ENCODE measurements at places on chromosomes 11 and 22.
A peak's percentile ranks its signal among the peaks of the same experiment; 100 is the strongest.

DNA sequence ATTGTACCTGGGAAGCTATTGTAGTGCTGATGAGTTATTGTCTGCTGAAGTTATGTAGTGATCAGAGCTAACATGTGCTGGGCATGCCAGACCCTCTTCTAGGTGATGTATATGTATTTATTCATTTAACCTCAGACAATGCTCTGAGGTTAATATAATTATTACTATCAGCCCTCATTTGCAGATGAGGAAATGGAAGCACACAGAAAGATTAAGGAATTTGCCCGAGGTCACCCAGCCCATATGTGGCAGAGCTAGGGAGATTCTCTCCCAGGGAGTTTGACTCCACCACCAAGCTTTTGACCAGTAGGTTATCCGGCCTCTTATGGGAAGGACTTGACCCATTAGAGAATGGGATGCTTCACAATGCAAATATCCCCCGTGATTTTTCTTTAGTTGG, 114.2 kb upstream of the NAV2 start:
- DNase-seq: no peak

DNA sequence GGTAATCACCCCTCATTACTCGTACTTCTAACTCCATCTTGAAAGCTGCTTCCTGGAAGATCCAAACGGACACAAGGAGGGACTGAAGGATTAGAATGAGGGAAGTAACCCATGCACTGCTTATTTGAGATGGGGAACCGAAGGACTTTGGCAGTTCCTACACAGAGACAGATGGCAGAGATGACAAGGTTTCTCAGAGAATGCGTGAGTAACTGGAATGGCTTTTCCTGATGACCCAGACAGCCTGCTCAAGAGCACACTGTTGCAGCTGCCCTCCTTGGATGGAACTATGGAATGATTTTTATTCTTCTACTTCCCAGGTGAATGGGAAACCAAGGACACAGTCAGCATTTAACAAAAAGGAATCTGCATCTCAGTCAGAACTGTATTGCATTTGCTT, 7.3 kb downstream of the KCNJ11 start:
- no peak for DNase-seq

DNA sequence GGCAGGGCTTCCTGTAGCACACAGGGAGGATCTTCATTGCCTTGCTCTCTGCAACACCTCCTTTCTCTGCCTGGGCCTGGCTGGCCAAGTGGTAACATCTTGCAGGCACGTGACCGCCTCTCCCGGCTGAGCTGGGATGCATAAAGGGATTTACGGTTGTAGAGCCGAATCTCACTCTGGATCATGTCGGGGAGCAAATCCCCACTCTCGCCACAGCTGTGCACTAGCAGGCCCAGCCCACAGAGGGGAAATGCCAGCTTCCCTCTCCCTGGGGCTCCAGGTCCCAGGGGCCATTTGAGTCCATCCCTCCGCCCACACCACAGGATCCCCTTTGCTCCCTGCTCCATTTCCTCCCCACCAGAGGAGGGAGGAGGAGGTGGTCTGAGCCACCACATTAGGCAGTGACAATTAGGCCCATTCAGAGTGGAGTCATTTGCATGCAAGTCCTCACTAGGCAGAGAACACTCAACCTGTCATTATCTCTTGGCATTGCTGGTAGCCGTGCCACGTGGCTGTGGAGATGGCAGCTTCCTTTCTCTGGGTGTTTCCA, 196.7 kb downstream of the DSCAML1 start:
- peak; percentile 39 for DNase-seq

GRCh38 chr11:60927600-60927999, 3.3 kb downstream of the TMEM132A start:
- DNase-seq: no peak

GRCh38 chr11:64967375-64967774, 4.5 kb downstream of the MAJIN start:
- no peak for DNase-seq

GRCh38 chr22:44592126-44592823, 94.2 kb upstream of the RTL6 start:
- no peak for DNase-seq

GRCh38 chr11:936199-936598, 10.5 kb downstream of the AP2A2 start:
- no peak for DNase-seq

DNA sequence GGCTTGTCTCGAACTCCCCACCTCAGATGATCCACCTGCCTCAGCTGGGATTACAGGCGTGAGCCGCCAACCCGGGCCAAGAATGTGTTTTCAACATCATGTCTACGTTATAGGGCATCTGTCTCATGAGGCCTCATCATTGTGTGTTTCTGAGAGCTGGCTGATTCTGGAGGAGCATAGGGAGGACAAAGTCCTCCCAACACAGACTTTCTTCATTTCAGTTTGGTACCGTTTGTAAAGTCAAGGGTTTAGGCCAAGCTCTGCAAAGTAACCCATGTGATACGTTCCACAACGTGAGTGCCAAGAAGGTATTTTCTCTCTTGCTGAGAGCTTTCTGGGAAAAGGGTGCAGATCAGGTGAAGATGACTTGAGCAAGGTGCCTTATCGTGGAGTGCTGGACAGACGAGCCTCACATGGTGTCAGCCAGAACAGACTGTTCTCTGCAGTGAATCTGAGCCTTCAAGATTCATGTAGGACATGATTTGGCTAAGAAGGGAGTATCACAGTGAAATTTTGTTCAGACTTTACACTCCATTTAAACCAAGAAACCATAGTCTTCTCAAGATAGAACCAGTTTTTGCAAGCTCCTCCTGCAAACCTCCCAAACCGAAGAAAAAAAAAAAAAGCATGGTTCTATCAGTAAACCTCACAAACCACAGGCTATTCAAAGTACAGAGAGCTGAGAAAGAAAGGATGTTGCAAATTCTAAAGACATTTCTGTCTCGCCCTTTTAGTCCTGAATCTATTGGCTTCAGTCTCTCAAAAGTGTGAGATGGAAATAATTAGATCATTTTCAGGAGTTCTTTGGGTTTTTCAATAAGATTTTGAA, 71.7 kb downstream of the DBX1 start:
- no peak for DNase-seq

GRCh38 chr11:121581607-121582006, 128.8 kb upstream of the SORL1-AS1 start:
- no peak for DNase-seq

- DNase-seq: no peak
Observed at GRCh38 chr11:16604794-16605388, 133.6 kb upstream of the C11orf58 start.

DNA sequence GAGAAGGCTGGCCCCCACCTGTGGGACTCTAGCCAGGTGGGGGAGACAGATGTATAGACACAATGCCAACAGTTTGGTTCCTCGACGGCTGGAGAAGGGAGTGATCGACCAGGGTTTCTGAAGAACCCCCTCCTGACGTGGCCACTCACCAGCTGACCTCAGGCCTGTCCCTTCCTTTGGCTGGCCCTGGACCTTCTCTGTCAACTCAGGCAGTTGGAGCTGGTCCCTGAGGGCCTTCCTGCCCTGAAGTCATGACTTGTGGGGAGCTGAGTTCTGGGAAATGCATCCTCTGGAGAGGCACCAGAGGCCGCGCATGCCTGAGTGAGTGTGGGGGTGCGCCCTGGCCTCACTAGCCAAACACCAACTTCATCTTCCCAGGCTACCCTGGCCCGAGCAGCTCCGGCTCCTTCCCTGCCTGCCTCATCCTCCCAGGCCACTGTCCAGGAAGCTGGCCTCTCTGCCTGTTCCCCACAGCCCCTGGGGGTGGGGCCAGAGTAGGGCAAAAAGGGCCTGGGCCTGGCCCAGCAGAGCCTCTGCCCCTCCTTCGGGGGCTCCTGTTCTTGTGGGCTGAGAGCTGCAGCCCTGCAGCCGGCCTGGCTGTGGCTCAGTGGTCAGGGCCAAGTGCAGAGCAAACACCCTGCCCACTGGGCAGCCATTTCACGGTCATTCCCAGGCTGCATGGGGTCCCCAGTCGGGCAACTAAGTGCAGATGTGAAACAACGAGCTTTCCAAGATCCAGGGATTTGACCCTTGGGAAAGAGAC, 23.6 kb downstream of the TXN2 start:
- no peak for DNase-seq

DNA sequence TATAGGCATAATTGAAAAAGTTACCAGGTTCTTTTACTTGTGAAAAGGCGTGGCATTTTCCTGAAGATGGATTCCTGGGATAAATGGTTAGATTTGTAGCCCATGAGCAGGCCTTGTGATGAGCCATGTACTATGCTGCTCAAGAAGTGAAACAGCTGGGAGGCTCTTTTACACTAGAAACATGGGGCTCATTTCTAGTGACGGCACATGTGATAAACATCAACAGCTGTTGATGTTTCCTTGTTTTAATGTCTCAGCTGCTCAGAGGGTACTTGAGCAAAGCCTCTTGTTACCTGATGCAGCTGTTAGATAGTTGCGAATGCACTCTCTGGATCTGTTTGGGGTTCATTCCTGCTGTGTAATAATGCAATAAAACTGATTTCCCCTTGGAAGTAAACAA, 396.8 kb downstream of the GUCY1A2 start:
- no peak for DNase-seq

GRCh38 chr11:21485426-21485825, 707.5 kb upstream of the ANO5 start:
- DNase-seq: no peak

GRCh38 chr11:74014880-74015279, 6.0 kb upstream of the UCP3 start:
- DNase-seq: no peak

- DNase-seq: no peak
Observed at GRCh38 chr11:70029861-70030380, 48.2 kb upstream of the ANO1 start.

- DNase-seq: no peak
Observed at GRCh38 chr11:85855341-85855656, at the start of gene CCDC83. CCDC83 (plus strand) TSS chr11:85855383; CDS start chr11:85865124, 9,741 bp downstream.

DNA sequence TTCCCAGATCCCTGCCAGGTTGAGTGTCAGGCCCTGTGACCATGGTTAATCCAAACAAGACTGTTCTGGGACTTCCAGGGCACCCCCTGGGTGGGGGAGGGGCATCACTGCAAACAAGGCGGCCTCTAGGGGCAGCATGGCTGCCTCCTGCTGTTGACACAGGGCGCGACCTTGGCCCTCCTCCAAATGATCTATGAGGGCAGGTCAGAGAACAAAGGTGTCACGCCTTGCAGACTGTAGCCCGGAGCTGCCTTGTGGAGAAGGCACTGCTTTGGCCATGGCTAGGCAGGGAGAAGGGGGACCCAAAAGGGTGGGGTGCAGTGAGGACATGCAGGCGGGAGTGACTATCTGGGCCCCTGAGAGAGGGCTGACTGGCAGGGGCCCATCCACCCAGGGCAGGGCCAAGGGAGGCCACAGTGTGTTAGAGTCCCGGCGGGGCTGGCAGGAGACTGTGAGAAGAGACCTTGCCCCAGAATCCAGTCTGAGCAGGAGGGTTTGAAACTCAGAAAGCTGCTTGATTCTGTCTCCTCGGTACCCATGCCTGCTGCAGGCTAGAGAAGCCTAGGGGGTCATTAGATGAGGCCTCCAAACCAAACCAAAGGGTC, 35.6 kb downstream of the KCNC1 start:
- DNase-seq: no peak

DNA sequence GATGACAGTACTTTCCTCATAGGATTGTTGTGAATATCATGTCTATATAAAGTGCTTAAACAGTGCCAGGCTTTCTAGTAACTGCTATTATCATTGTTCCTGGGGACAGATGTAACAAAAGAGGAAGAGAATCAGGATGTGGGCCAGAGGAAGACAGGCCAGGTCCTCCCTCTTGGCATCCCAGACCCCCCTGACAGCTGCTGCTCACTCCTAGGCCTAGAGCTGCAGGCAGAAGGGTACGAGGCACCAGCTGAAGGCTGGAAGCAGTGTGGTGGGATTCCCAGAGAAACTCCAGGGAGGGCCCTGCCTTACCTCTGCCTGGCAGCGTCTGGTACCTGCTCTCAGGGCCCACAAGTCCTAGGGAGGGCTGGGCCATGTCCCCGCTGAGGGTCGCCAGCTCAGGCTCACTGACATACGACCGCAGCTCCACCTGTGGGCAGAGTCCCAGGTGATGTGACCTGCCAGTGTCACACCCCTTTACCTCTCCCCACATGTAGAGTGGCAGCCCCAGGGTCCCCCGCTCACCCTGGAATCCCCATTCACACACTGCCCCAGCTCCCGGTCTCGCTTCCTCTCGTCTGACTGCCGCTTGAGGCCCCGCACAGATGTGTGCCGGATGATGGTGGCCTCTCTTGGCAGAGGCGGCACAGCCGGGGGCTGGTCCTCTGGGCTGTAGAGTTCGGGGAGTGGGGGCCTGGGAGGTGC, 52.2 kb downstream of the C11orf58 start:
- DNase-seq: no peak

DNA sequence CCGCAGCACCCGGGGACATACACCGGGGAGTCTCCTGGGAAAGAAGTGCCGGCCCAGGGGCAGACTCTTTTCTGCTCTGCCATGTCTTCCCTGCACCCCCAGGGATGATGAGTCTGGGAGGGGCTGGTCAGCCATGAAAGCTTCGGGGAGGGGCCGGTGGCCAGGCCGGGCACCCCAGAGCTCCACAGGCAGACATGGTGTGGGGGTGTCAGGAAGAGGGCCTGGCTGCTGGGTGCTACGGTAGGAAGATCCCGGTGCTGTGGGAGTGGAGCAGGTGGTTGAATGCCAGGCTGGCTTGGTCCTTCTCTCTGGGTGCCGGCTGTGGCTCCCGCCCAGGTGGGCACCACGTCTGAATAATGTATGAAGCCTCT, 17.4 kb downstream of the LSP1 start:
- DNase-seq: no peak

- DNase-seq: no peak
Observed at GRCh38 chr11:110777775-110778174, 65.5 kb upstream of the ARHGAP20 start.

GRCh38 chr11:115428306-115428705, 75.9 kb downstream of the CADM1 start:
- no peak for DNase-seq

DNA sequence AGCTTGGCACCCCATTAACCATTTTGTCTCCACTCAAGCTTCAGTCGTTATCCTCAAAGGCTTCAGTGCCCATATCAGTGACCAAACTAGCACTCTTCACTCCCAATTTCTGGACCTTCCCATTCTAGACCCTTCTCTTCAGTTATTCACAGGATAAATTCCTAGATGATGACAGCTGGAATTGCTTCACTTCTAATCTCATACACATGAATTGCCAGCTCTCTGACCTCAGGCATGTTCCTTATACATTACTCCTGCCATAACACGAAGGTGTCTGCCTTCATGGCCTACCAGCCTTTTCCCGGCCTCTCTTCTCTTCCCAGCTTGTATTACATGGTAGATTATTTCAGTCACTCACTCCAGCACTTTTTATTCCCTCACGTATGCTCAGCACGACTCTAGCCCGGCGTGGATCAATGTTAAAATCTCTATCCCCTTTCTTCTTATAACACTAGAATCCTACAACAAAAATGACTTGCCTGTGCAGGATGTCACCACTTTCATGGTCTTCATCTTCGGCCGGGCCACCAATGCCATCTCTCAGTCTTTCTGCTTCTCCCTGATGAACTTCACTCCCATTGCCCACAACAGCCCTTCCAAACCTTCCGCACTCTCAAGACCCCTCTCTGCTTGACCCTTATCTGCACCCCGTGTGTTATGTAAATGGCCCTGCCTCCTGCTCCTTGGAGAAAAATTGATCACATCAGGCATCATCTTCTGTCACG, 36.9 kb downstream of the EIF3F start:
- no peak for DNase-seq
